Ecto neural progenitor cell (in vitro differentiated cells): ENCODE measurements at places on chromosomes 16 and 17.

DNA sequence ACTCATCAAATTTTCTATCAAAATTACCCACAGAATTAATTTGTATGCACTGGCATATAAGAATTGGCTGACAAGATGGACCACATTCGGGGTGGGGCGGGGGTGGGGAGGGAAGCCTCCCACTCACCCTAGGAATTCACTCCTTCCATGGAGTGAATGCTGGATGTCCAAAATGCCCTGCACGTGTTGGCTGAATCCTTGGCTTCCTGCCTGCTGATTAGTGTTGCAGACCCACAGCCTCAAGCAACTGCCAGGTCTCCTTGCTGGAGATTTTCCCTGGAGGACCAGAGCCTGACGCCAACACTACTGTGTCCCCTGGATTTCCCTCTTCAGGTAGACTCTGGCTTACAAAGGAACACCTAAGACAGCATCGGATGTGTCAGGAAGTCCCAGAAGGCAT is 575.7 kb upstream of the CDH11 start:
- no peak for DNase-seq

DNA sequence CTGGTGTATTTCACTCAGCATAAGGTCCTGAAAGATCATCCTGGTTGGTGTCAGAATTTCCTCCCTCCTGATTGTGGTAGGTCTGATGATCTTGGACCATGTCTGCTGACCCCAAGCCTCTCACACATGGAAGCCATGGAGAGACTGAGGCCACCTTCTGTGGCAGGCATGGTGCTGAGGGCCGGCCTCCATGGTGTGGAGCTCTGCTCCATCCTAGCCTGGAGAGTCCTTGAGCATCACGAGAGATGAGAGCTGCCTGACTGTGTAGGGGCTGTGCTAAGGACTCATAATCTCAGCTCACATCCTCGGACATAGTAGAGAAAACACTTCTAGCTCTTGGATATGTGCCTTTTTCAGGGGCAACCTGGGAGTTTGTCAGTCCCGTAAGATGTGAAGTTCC is 40.6 kb downstream of the MPRIP start:
- DNase-seq, result no peak

DNA sequence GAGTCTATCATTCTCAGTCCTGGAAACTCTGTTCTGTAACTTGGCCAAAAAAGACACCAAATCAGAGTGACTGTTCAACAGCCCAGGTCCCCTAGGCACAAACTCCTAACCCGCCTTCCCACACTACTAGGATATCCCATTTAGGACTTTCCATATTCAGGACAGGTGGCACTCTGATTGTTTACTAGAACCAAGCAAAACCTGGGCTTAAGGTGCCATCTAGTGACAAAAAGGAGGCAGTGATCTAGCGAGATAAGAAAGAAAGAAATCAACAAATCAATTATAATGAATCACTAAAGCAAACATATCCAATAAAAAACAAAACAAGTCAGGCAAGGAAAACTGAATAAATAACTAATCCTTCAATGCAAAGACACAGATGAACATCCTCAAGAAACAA is 203.9 kb downstream of the CEP112 start:
- no peak for DNase-seq

DNA sequence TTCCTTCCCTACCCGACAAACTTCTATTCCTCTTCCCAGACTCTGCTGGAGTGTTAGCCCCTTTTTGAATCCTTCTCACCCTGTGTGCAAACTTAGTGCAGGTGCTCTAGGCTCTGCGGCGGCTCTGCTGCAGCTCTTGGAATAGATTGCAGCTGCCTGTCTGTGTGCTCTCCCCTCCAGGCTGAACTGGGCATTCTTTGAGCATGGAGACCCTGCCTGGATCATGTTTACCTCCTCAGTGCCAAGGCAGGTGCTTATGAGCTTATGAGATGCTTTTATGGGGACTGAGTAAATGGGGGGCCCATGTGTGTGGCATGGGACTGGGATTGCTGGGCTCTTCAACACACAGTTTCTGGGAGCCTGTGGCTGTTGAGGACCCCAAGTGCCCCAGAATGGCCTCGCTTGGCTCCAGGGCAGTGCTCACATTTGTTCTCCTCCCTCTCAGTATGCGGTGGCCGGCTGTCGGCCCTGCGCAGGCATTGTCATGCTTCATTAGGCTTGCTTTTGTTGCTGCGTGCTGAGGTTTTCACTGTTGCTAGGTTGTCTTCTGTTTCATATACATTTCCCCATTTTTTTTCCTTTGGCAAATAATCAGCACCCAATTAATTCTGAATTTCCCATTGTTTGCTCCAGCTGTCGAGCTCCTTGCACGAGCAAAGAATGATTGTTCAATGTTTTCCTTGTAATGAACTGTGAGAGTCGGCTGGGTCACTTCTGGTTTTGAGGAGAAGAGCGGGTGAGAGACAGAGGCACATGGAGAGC is 185.5 kb upstream of the NLRP1 start:
- DNase-seq, result peak; percentile 83

GRCh38 chr17:29573558-29573869 is 5.0 kb downstream of the TP53I13 start:
- DNase-seq, result peak; percentile 48

DNA sequence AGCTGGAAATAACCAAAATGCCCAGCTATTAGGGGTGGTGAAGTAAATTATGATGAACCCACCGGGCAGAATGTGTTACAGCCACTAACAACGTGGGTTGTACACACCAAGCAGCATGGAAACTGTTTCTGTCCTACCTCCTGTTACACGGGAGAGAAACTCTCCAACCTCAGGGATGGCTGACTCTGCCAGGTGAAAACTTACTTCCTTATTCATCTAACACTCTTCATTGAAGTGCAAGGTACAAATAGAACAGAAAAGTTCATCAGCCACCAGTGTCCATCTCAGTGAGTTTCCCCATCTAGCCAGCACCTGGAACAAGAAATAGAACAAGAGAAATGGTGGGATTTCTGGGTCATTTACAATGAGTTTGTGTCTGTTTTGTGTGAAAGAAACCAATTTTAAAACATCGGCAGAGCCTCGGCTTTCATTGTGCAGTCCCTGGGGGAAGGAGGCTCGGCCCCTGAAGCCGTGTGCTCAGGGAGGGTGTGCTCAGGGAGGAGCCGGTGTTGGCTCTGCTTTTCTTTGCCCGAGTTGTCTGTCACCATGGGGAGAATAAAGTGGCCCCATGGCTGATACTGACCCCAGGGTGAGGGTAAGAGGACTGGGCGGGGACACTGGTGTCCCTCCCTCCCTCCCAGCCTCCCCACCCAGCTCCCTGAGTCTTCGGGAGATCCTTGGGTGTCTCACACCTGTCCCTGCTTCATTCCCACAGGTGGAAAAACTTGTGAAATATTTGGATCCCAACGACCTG is 39.8 kb downstream of the RAB11FIP4 start:
- DNase-seq, result no peak

DNA sequence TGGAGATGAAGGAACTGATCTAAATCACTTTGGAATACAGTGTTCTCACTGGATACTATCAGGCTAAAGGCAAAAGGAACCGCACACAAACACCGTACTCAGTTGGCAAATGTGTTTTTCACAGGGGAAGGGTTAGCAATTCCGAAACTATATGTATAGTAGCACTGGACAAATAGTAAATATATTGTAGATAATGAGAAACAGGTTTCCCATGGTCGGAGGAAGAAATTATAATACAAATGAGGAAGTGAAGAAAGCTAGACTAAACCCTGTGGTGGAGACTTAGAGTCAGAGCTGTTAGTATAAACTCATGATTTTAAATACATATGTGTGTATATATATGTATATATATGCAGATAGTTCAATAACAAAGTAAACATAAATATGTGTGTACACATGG is 414.1 kb upstream of the SALL1 start:
- no peak for DNase-seq

GRCh38 chr17:43409131-43409530 is 10.3 kb downstream of the ARL4D start:
- DNase-seq, result no peak

GRCh38 chr17:381516-381915 is 28.9 kb upstream of the RPH3AL start:
- no peak for DNase-seq

- no peak for DNase-seq
Measured at GRCh38 chr17:81456091-81456490, 56.5 kb downstream of the ACTG1 start.

DNA sequence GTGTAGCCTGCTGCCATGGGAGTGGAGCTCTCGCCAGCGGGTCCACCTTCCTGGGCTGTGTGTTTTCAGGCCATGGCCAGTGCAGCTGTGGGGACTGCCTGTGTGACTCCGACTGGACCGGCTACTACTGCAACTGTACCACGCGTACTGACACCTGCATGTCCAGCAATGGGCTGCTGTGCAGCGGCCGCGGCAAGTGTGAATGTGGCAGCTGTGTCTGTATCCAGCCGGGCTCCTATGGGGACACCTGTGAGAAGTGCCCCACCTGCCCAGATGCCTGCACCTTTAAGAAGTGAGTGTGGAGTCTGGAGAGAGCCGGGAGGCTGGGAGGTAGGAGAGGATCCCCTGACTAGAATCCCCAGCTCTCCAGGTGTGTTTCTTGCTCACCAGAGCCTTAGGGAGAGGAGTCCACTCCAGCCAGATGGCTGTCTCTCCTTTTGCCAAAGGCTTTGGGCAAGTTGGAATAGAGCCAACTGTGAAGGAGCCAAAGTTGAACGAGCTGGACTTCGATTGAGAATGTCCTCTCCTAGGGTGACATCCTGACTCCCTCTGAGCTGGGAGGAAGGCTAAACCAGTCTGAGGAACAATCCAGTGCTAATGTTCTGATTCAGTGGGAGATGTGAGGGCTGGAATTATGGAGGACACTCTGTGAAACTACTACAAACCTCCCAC is 24.4 kb upstream of the EFCAB13 start:
- no peak for DNase-seq
